ENCODE measurements at places on chromosomes 6 and 20.

DNA sequence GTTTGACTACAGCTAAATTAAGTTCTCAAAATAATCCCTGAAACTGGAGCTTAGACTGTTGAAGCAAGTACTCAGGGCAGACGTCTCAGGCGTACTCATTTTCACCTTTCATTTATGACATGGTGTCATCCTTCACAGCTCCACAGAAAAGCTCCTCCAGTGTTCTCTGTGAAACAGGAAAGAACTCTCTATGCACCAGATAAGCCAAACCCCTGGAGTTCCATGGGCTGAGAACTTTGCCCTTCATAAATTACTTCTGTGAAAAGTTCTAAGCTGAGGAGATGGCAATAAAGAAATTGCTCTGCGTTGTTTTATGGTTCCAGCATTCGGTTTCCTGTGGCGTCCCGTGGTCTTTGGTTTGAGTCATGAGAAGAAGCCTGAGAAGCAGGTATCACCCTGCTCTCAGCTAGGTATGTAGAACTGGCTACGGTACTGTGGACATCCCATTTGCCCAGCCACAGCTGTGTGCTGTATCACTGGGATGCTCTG lies 20.2 kb upstream of the RREB1 start:
- DNase-seq = peak; percentile 53

GRCh38 chr6:97048771-97049170 lies 124.2 kb downstream of the KLHL32 start:
- no peak for DNase-seq

GRCh38 chr20:35611482-35611881 lies 4.1 kb upstream of the SPAG4 start:
- DNase-seq = no peak

DNA sequence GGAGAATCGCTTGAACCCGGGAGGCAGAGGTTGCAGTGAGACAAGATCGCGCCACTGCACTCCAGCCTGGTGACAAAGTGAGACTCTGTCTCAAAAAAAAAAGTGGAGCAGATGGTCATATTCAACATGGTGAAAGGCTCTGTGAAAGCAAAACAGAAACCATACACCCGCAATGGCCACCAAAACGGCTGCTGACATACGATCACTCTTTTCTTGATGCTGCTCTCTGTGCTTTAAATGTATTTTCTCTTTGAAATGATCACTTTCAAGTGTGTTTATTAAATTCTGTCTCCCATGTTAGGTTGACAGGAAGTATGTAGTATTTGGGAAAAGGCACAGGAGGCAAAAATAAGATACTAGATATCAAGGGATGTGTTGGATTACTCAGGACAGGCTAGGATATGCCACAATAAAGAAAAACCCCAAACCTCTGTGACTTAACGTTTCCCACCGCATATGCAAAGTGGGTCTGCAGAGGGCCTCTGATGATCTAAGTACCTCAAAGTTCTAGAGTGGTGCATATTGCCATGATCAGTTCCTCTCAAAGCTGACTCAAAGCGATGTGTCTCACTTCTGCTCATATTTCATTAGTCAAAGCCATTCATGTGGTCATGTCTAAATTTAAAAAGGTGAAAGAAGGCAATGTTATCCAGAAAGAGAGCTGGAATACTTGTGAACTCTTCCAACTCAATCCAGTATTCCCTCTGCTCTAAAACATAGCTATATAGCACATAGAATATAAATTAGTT lies 155.1 kb upstream of the SOX4 start:
- peak; percentile 89 for DNase-seq

- DNase-seq = no peak
These were observed 73.3 kb downstream of the MAP3K4 start for GRCh38 chr6:161064915-161065314.

DNA sequence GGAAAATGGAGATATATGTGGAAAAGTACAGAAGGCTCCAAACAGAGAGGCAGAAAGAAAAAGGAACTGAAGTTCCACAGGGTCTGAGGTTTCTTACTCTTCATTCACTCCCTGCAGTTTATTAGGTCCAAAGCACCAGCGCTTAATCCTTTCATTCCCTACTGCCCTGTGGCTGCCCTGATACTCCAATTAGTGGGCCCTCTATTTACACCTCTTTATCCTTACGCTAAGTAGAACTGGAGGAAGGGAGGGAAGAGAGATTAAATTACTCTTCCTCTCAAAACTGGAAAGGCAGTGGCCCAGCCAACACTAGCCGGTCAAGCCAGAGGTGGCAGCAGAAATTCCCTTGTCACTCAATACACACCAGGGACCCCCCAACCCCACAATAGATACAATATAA lies 20.4 kb downstream of the TRERF1 start:
- no peak for DNase-seq

DNA sequence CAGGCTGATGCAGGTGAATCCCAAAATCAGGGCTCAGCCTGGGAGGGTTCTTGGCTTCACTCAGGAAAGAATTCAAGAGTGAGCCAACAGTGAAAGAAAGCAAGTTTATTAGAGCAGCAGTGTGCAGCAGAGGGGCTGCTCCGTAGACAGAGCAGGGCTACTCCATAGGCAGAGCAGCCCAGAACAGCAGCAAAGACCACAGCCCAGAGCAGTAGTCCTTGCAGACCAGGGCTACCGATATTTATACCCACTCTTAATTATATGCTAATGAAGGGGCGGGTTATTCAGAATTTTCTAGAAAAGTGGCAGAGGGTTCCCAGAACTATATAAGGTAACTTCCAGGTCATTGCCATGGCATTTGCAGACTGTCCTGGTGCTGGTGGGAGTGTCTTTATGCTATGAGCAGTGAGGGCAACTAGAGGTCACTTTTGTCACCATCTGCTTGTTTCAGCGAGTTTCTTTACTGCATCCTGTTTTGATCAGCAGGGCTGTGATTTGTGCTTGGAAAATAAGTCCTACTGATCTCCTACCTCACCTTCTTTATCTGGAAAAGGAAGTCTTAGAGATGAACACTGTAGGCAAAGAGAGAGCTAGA lies 39.8 kb upstream of the PTPN1 start:
- no peak for DNase-seq

GRCh38 chr20:34127792-34128191 lies 15.7 kb upstream of the EIF2S2 start:
- DNase-seq = no peak

- peak; percentile 33 for DNase-seq
These were observed 15.8 kb upstream of the FAM8A1 start for GRCh38 chr6:17584241-17584803.

- DNase-seq = no peak
These were observed 591 bp downstream of the VWA7 start for GRCh38 chr6:31776485-31776988.

- DNase-seq = no peak
These were observed 163.0 kb downstream of the SLC24A3 start for GRCh38 chr20:19375395-19375794.

DNA sequence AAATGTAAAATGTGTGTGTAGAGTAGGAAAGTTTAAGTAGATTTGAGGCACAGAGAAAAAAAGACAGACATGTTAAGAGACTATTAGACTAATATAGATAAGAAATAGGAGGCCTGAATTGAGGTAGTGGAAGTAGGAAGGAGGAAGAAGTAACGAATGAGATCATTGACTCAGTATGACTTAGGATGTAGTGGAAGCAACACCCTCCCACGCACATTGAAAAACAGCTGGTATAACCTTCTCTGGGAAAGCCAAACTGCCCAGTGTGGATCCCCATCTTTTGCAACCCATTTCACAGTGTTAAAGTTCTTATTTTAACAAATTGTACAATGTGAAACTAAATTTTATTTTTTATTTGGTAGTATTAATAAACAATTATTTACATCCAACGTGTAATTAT lies 89.1 kb downstream of the GRIK2 start:
- DNase-seq = no peak

- DNase-seq = no peak
These were observed 48.2 kb upstream of the BEND6 start for GRCh38 chr6:56906752-56907151.

GRCh38 chr6:168364793-168365421 lies 45.3 kb upstream of the DACT2 start:
- DNase-seq = no peak

- peak; percentile 70 for DNase-seq
These were observed 102.9 kb upstream of the ZNF184 start for GRCh38 chr6:27575594-27576361.

GRCh38 chr6:151409260-151409659 lies 17.9 kb upstream of the ZBTB2 start:
- DNase-seq = no peak

GRCh38 chr6:112235956-112236355 lies 18.4 kb downstream of the LAMA4 start:
- peak; percentile 66 for DNase-seq

DNA sequence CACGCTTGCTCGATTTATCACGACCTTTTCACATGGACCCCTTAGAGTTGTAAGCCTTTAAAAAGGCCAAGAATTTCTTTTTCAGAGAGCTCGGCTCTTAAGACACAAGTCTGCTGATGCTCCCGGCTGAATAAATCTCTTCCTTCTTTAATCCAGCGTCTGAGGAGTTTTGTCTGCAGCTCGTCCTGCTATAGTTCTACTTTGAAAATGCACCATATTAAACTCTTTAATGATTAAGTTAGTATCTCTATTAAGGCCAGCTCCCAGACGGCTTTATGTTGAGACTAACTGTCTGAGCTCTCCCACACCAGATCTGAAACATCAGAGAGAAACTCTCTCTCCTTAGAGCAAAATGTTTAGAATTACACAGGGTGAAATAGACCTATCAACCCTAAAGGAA lies 18.0 kb upstream of the GSTA3 start:
- no peak for DNase-seq

- DNase-seq = peak; percentile 30
These were observed 3.0 kb downstream of the ADGRF4 start for GRCh38 chr6:47701363-47701762.

GRCh38 chr6:7154341-7155139 lies 46.8 kb downstream of the RREB1 start:
- DNase-seq = peak; percentile 55
